ENCODE measurements at places on chromosomes 5 and 9. TPM values are rescaled to one million over a fixed set of nuclear protein-coding genes. Genes with fewer than 3 reads are reported as not detected.

The TMEM171 gene
- 4.0 TPM for total RNA-seq

The PDZD2 gene
- 0.42 TPM for total RNA-seq

The MSMP gene
- 0.15 TPM for total RNA-seq

The ST8SIA4 gene
- total RNA-seq = 0.29 TPM

The SLC12A2 gene
- total RNA-seq = 12.3 TPM

The TNFAIP8 gene
- total RNA-seq = 12.0 TPM
